ENCODE measurements at places on chromosomes 12 and 14.

- no peak for DNase-seq
Measured at GRCh38 chr12:105921872-105922669, 216.7 kb downstream of the NUAK1 start.

DNA sequence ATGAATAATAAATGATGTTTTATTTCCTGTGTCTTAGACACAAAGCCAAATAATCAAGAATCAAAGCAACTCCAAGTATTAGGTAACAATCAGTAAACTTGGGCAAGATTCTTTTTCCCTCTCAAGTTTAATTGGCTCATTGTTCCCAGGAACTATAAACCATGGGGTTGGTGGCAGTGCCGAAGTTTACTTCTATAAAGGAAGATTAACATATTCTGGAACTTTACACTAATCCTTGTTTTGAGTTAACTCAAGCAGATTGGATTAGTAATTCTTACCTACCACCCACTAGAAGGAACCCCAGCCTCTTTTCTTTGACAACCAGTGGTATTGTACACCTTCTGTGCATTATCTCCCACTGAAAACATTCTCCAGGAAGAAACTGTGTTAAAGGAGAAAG, 197.1 kb downstream of the EXOC5 start:
- DNase-seq, result no peak

- no peak for DNase-seq
Measured at GRCh38 chr12:123107926-123108681, 42.8 kb downstream of the PITPNM2 start.

DNA sequence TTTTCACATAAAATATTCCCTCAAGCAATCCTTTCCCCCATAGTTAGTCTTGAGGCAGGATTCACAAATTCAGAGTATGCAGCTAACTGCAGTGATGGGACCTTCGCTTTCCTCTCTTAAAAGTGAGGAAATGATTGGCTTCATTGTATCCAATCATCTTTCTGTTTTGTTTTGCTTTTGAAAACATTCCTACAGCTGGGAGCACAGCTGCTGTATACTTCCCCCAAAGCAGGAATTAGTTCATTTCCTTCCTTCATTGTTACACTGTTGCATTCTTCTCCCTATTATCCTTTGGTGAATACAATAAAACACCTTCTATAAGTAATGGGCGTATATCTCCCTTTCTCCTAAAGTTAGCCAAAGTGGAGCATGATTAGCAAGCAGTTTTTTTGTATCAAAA, 9.4 kb upstream of the GAS2L3 start:
- DNase-seq, result no peak

GRCh38 chr12:69966409-69966808, 141.4 kb downstream of the MYRFL start:
- DNase-seq, result peak; percentile 11

All from non-pigmented ciliary epithelial cell (primary cell).